Tibial nerve (tissue), 4 donors: ENCODE measurements at places on chromosomes 4 and X. TPM values are rescaled to one million over a fixed set of nuclear protein-coding genes. Genes with fewer than 3 reads are reported as not detected.

DNA sequence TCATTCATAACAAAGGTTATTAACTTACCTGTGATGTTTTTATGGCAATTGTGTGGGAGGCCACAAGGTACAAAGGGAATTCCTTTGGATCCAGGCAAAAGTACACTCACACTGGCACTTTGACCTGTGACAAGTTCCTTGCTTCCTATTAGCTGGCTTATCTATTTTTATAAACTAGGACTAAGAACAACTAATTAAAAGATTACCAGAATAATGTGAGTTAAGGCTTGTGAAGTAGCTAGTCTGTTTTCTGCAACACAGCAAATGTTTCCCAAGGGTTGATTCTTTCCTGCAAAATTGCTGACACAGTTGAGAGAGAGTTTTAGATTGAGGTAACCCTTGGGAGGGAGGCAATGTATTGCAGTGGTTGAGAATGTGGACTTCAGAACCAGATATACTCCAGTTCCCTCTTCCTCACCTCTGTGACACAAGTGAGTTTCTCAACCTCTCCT lies 107.9 kb downstream of the CPEB2 start:
- no peak overlapping the region for H3K4me3 ChIP-seq
- no peaks in the 10 kb centered on the region for H3K36me3 ChIP-seq
- no peak overlapping the region for H3K27ac ChIP-seq
- no peaks in the 10 kb centered on the region for H3K27me3 ChIP-seq
- DNase-seq, result no peak

- no peak overlapping the region for H3K27ac ChIP-seq
- H3K27me3 ChIP-seq, result no peaks in the 10 kb centered on the region
- no peaks in the 10 kb centered on the region for H3K36me3 ChIP-seq
- DNase-seq, result no peak
- H3K4me1 ChIP-seq, result peaks cover 9% of the 10 kb centered on the region
Measured at GRCh38 chr4:74968456-74969164, 35.7 kb downstream of the PARM1 start.

GRCh38 chrX:2521927-2522386 lies 21.2 kb upstream of the DHRSX start:
- H3K36me3 ChIP-seq, result no peaks in the 10 kb centered on the region
- H3K27ac ChIP-seq, result no peak overlapping the region
- no peaks in the 10 kb centered on the region for H3K4me1 ChIP-seq
- H3K4me3 ChIP-seq, result no peak overlapping the region
- no peaks in the 10 kb centered on the region for H3K27me3 ChIP-seq

Gene SLITRK4
- total RNA-seq, result 1.3 TPM

Gene ADGRA3
- 26.3 TPM for total RNA-seq

Gene ANXA3
- total RNA-seq, result 54.3 TPM

Gene HSFX1
- total RNA-seq, result 3.0 TPM
